Activated gamma-delta T cell treated with anti-CD3 and anti-CD28 coated beads, Interleukin-2, amount 50 U/mL, for 16 hours (primary cell): ENCODE measurements at places on chromosomes 16 and 17.
A peak's percentile ranks its signal among the peaks of the same experiment; 100 is the strongest.

DNA sequence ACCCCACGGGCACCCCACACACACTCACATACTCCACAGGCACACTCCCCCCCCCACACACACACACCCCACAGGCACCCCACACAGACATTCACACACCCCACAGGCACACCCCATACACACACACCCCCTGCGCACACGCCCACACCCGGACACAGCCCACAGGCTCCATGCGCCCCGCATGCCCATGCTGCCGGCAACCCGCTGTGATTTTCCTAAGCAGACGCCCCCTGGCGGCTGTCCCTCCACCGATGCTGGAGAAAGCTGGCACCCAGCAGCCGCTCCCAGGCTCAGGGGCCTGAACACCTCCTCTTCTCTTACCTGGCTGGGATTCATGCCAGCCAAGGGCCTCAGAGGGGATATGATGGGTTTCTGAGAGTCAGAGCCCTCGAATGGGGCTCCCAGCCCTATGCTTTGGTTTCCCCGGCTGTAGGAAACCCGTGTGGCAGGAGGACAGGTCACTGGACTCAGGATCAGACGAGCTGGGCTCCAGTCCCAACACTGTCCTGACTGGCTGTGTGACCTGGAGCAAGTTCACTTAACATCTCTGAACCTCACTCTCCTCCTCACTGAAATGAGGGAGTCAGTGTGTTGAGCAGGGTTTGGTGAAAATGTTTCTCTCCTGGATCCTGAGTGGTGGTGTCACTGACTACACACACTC lies 19.6 kb upstream of the TNFRSF13B start:
- peak; percentile 61 for DNase-seq

DNA sequence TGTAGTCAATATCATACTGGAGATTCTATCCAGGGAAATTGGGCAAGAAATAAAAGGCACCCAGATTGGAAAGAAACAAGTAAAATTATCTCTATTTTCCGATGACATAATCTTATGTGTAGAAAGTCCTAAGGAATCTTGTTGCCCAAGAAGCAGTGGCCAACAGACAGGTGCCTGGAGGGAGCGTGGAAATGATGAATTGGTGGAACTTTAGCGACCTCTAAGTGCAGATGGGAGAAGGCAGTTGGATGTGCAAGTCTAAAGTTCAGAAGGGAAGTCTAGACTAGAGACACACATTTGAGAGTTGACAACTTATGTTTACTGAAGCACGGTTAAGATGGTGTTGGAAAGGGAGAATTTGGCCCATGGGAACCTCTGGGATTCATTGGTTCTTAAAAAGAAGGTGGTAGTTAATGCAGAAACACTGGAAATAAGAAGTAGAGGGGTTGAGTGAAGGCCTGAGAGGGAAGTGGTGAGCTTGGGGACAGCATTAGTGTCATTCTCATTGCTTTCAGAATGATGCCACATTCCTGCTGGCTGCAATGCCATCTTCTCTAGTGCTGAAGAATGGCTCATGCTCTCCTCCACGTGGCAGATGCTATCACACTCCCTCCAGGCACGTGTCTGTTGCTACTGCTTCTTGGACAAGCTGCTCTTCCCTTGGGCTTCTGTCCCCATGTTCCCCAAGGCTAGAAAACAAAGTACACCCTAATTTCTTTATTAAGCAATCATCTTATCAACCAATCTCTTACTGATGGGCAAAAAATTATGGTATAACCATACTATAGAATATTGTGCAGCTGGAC lies 24.0 kb downstream of the TAT start:
- no peak for DNase-seq

- DNase-seq, result no peak
Measured at GRCh38 chr17:79836510-79836971, 2.7 kb downstream of the CBX4 start.

GRCh38 chr16:560701-561412 lies 663 bp downstream of the PRR35 start:
- DNase-seq, result no peak

DNA sequence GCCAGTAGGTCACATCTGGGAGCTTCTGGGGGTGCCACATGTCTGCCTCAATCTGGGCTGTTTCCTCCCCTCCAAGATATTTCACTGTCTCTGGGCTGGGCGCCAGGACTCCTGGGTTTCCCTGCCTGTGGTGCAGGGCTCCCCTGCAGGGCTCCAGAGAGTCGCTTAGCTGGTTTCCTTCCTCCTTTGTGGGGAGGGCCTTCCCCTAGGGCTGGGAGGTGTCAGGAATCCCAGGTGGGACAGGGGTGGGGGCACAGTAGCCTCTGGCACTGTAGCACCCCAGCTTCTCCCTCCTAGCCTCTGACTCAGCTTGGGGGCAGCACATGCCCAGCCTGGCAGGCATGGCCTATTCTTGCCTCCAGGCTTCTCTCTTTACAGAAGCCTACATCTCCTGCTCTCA lies 2.6 kb downstream of the RARA start:
- DNase-seq, result no peak

- DNase-seq, result no peak
Measured at GRCh38 chr16:590188-590814, 435 bp downstream of the RAB40C start.

DNA sequence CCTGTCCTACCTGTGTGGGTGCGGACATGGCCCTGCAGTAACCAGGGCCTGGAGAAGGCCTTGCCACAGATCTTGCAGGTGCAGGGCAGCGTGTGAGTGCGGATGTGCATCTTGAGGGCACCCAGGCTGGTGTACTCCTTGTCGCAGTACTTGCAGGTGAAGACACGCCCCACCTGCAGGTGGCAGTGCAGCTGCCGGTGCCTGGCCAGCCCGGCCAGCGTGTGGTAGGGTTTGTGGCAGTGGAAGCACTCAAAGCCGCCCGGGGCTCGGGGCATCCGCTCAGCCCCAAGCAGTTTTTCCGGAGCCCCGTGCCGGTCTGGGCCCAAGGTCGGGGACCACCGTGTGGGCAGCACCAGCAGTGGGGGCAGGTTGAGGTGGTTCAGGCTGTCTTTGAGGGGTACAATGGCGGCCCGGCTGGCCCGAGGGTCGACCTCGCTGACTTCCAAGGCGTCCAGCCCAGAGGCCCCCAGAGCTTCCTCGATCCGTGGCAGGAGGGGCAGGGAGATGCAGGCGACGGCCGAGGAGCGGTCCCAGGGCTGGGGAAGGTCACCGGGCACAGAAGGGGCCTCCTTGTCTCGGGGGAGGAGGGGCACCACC lies 5.1 kb downstream of the SNAI3 start:
- no peak for DNase-seq

GRCh38 chr16:81669473-81670350 lies 109.4 kb upstream of the PLCG2 start:
- DNase-seq, result no peak

GRCh38 chr17:65078441-65079160 lies 22.1 kb upstream of the GNA13 start:
- DNase-seq, result no peak

DNA sequence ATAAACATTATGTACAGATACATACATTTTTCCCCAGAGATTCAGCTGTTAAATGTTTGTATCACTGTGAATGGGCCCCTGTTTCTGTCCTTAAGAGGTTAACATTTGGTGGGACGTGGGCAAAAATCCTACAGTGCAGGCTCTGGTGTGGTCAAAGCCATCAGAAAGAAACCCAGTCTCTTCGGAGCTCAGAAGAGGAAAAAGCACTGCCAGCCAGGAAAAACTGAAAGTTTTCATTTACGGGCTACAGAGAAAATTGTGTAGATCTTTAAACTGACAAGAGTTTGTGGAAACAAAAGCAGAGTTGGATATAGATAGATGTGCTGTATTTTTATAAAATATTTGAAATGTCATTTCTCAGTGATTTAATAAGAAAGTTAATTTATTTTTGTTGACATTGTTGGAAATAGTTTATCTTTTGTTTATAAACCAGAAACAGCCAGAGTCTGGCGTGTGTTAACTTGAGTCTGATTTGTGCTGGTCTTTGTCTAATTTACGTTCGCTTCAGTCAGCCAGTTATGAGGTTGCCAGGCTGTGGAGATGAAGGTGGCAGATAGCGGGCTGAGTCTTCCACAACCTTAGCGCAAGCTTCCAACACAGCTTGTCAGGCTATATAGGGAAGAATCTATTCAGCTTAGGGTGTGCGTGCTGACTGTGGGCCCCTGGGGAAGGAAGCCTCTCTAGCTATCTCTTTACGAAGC lies 9.5 kb upstream of the TEKT3 start:
- DNase-seq, result no peak

GRCh38 chr17:13544292-13544691 lies 57.4 kb downstream of the HS3ST3A1 start:
- no peak for DNase-seq

DNA sequence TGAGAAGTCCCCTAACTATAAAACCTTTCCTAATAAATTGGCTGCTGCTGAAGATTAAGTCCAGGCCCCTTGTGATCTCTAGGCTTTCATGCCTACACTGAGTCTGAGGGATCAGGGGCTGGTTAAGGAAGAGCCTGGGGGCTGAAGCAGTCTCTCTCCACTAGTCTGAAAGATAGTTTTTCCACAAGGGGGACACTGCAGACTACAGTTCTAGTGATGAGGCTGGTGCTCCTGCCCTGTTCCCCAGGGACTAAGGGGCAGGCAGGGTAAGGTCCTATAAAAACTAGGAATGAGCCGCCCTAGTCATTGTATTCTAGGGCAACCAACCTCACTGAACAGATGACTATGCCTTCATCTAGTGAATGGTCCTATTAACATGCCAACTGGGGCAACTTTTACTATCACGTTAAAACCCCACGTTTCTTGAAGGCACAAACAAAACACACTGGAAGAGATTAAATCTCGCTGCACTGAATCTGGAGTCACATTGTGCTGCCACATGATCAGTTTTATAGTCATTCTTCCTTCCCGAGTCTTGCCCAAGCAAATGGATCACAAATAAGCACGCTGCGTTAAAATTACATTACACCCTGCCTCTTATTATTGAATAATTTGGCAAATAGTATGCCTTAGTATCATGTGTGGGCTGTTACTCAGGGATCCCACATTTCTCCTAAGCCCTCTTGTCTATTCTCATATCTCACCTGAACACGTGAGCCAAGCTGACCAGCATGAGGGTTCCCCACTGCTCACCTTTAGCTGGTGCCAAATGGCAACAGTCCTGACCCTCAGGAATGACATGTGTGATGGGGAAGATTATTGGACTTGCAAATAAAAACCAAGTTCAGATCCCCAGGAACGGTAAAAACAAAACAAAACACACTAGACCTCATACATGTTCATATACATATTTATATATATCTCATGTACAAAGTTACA lies 95.4 kb upstream of the TOB1 start:
- DNase-seq, result no peak

- no peak for DNase-seq
Measured at GRCh38 chr17:63113167-63113566, 147.1 kb downstream of the TANC2 start.

- no peak for DNase-seq
Measured at GRCh38 chr17:38730526-38731379, 612 bp downstream of the CISD3 start.

DNA sequence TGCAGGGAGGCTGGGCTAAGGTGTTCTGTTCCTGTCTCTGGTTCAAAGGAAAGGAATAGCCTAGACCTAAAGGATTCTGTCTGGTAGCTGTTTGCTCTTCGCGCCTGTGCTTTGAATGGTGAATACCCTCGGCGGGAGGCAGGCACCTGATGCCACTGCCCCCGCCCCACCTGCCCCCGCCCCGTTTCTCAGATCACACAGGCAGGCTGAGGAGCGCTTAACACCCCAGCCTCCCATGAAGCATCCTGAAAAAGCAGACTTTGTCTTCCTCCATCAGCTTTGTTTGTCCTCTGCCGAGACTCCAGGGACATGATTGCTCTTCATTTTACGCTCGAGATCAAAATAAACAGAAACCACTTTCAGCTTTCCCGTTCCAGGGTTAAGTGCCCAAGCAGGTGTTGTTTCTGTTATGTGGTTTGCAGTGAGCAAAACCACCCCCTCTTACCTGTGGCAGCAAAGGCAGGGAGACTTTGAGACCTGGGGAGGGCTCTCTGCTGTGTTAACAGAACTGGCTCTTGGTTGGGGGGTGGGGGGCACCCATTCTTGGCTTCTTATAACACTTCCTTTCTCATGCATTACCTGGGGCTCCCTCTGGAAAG lies 452.1 kb downstream of the WWOX start:
- no peak for DNase-seq

DNA sequence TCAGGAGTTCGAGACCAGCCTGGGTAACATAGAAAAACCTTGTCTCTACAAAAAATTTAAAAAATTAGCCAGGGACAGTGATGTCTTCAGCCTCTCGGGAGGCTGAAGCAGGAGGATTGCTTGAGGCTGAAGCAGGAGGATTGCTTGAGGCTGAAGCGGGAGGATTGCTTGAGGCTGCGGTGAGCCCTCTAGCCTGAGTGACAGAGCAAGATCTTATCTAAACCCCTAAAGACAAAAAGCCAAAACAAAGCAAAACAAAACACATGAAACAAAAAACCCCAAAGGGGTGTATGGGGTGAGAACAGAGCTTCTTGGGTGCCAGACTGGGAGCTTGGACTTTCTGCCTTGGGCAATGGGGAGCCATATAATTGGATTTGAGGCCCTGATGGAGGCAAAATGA lies 2.6 kb downstream of the SPNS3 start:
- DNase-seq, result no peak

GRCh38 chr16:7227229-7227721 lies 105.4 kb upstream of the RBFOX1 start:
- no peak for DNase-seq

DNA sequence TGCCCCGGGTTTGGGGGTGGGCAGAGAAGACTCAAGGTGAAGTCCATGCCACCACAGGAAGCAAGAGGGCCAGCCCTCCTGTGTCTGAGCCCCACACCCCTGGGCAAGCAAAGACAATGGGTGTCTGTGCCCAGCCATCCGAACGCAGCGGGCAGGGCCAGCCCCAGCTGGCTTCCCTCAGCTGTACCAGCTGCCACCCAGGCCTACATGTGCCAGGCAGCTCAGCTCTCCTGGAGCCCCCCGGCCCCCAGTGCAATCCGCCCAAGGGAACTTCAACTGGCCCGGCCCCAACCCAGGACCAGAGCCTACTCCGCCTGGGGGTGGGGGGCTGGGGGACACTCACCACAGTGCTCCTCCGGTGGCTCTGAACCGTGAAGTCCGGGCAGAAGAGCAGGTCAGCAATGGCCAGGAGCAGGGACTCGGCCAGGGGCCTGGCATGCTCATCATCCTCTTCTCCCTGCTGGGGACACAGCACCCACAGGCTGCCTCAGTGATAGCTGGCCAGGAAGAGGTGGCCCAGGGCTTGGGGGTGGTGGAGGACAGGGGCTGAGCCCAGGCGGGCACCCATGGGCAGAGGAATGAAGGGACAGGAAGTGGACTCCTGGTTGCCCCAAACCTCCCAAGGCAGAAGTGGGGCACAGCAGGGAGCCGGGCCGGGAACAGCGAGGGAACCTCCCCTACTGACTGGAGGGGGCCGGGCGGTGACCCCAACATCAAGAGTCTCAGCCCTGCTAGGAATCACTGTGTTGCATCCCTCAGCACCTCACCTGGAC lies 9.8 kb downstream of the HID1 start:
- no peak for DNase-seq

DNA sequence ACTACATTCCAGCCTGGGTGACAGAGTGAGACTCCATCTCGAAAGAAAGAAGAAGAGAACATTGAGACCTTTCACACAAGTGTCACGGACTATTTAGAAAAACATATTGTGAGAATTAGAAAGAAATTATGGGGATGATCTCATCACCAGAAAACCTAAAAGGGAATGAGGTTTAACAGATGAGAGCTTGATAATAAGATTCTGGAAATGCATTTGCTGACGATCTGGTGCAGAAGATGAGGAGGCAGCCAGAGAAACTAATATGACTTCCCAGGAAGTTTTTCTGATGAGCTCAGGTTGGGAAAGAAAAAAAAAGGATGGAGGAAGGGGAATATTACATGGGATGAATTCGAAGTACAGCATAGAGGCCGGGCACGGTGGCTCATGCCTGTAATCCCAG lies 10.8 kb upstream of the APOH start:
- DNase-seq, result no peak
